ENCODE measurements at places on chromosomes 1 and 21. TPM values are rescaled to one million over a fixed set of nuclear protein-coding genes. Genes with fewer than 3 reads are reported as not detected.

- no peak for DNase-seq
These were observed 8.6 kb downstream of the WLS start for GRCh38 chr1:68223687-68224086.

GRCh38 chr1:236342403-236343245 lies 51.5 kb upstream of the EDARADD start:
- no peak for DNase-seq

- peak; percentile 93 for DNase-seq
These were observed at the start of gene ATP5PO for GRCh38 chr21:33915368-33916199. ATP5PO (minus strand) TSS chr21:33915804; CDS start chr21:33915763, 41 bp downstream.

- no peak for DNase-seq
These were observed 6.3 kb upstream of the CTTNBP2NL start for GRCh38 chr1:112389689-112390088.

DNA sequence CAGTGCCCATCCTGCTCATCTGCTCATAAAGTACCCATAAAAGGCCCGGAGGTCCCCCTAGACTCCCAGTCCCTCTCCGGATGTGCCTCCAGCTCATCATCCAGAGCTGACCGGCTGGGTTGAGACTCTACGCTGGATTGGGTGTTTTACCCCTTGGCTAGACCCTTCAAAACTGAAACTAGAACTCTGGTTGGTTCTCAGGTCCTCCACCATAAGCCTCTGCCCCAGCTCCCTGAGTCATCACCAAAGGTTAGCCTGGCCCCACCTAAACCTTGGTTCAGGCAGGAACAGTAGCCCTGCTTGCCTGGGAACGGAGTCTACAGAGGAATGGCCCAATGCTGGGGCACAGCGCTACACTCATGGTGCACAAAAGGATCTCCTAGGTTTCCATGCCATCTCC lies 75.1 kb downstream of the TLR5 start:
- DNase-seq: no peak

Gene TTC4
- polyA plus RNA-seq: 30.1 TPM

Gene ASTN1
- polyA plus RNA-seq: 1.8 TPM

Data from right renal pelvis (tissue), 4 donors.